ENCODE measurements at places on chromosomes 4 and X. TPM values are rescaled to one million over a fixed set of nuclear protein-coding genes. Genes with fewer than 3 reads are reported as not detected.

Gene GBA3
- polyA plus RNA-seq = 0.04 TPM

Gene PCYT1B
- polyA plus RNA-seq = 1.4 TPM

Gene CT47A7
- not detected for polyA plus RNA-seq

Gene TLR8
- 1.8 TPM for polyA plus RNA-seq

Gene RUFY3
- 23.6 TPM for polyA plus RNA-seq

Gene MSL3
- polyA plus RNA-seq = 17.0 TPM

Gene NMU
- 0.15 TPM for polyA plus RNA-seq

Gene RTL9
- 0.10 TPM for polyA plus RNA-seq

Data from urinary bladder (tissue), 4 donors.